Stomach (tissue), 19 donors: ENCODE measurements at places on chromosomes 5 and 9. TPM values are rescaled to one million over a fixed set of nuclear protein-coding genes. Genes with fewer than 3 reads are reported as not detected.

The PCDHB2 gene
- polyA plus RNA-seq, result 1.3 TPM

The OLFML2A gene
- 0.61 TPM for polyA plus RNA-seq

The RANBP3L gene
- polyA plus RNA-seq, result 0.93 TPM

The MAMDC4 gene
- polyA plus RNA-seq, result 3.1 TPM

The RALGPS1 gene
- polyA plus RNA-seq, result 9.1 TPM

The CDHR2 gene
- 0.76 TPM for polyA plus RNA-seq

The SLC4A9 gene
- polyA plus RNA-seq, result 0.30 TPM

The CARD6 gene
- polyA plus RNA-seq, result 10.5 TPM

The INSL6 gene
- not detected for polyA plus RNA-seq

The LCN15 gene
- polyA plus RNA-seq, result not detected

The C9orf72 gene
- 4.7 TPM for polyA plus RNA-seq

The UQCRQ gene
- 499 TPM for polyA plus RNA-seq

The NDUFAF2 gene
- 59.1 TPM for polyA plus RNA-seq

The PAPPA gene
- 1.2 TPM for polyA plus RNA-seq

The C1QTNF2 gene
- polyA plus RNA-seq, result 0.61 TPM

The FBP2 gene
- polyA plus RNA-seq, result 22.0 TPM

The GABRA6 gene
- not detected for polyA plus RNA-seq

The CNTLN gene
- polyA plus RNA-seq, result 2.0 TPM

The DDX4 gene
- polyA plus RNA-seq, result not detected

The OR1J2 gene
- not detected for polyA plus RNA-seq

The CCL21 gene
- polyA plus RNA-seq, result 10.8 TPM

The AHRR gene
- polyA plus RNA-seq, result 1.1 TPM

The CDH9 gene
- polyA plus RNA-seq, result not detected

The GALNT12 gene
- polyA plus RNA-seq, result 9.0 TPM

The CTXN3 gene
- polyA plus RNA-seq, result not detected
